ENCODE measurements at places on chromosomes 7 and 10.

DNA sequence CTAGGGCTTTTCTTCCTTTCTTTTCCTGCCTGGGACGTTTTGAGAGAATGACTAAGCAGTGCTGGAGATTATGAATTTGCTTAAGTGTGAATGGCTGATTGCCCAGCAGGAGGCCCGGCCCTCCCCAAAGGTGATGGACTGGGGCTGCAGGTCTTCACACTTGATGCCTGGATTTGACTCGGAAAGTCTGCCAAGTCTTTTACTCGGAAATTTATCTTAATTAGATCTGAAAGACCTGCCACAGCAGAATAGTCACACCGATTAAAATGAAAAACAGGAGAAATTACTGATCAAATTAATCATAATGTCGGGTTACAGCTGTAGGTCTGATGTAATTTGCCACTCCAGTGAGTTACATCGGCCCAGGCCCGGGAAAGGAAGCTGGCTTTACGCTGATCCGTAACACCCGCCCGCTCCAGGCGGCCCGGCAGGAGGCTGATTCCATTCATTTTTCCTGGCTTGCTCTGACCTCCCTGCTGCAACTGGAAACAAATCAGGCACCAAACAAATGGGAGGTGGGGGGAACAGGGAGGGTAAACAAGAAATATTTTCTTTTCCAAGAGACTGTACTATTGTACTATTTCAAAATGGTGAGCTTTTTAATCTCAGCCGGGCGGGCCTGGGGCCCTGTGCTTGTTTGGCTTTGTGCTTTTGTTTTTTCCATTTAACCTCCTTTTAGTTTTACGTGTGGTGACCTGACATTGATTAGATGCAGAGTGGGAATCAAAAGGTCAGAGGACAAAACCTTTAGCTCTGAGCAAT lies 212.4 kb upstream of the YAE1 start:
- DNase-seq: peak; percentile 63

GRCh38 chr7:25694699-25695098 lies 457.3 kb upstream of the NFE2L3 start:
- no peak for DNase-seq

DNA sequence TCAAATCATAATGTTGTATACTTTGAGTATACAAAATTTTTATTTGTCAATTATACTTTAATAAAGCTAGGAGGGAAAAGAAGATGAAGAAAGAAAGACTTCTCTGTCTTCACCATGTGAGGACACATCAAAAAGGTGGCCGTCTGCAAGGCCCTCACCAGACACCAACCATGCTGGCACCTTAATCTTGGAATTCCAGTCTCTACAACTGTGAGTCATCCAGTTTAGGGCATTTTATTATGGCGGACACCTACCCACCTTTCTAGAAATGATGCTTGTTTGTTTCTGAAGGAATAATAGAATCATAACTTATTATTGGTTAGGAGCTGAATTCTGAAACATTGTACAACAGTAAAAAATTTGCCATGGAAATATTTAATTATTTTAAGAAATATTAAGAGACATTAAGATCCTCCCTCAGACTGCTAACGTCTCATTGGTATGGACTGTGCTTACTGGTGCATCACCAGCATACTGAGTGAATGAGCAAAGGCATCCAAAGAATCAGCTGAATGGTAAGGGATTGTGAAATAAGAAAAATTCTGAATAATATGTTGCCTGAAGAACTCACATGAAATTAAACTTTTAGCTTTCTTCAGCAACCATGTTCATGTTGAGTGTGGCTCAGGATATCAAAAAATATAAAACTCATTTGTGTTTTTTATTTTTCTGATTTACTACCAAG lies 536.6 kb downstream of the HTR7 start:
- DNase-seq: peak; percentile 45

- no peak for DNase-seq
Measured at GRCh38 chr10:124521429-124521871, 59.8 kb downstream of the LHPP start.

DNA sequence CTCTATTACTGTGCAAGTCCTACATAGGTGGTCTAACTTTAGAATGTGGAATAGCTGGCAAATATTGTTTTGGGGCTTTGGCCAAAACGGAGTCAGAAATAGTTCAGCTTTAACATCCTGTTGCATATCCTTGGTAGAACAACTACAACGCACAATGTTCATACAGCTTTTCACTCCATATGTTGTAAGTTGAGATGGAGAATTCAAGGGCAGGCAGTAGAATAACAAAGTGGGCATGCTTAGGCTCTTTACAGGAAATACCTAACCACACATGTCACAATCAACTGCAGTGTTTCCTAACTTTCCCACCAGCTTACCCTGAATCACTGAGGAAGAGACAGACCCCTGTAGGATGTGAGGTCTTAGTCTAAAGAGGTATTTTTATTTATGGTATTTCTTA lies 122.3 kb downstream of the PPP1R3A start:
- peak; percentile 68 for DNase-seq

- DNase-seq: no peak
Measured at GRCh38 chr7:107909445-107909844, 18.5 kb downstream of the DLD start.

GRCh38 chr7:16918288-16918895 lies 36.6 kb upstream of the AGR3 start:
- DNase-seq: peak; percentile 67

- no peak for DNase-seq
Measured at GRCh38 chr7:95126053-95126709, 198.2 kb downstream of the PON1 start.

- no peak for DNase-seq
Measured at GRCh38 chr10:47364366-47364765, 16.2 kb downstream of the RBP3 start.
